Stimulated activated CD8-positive, alpha-beta memory T cell treated with anti-CD3 and anti-CD28 coated beads, Interleukin-12 subunit alpha, Interleukin-12 subunit beta, amount 100 ng/mL, for 4 hours (primary cell): ENCODE measurements at places on chromosomes 3 and 15.

- DNase-seq, result no peak
These were observed 16.6 kb downstream of the SLC4A7 start for GRCh38 chr3:27467545-27467944.

GRCh38 chr3:5019411-5020241 lies 40.4 kb downstream of the BHLHE40 start:
- peak; percentile 53 for DNase-seq

DNA sequence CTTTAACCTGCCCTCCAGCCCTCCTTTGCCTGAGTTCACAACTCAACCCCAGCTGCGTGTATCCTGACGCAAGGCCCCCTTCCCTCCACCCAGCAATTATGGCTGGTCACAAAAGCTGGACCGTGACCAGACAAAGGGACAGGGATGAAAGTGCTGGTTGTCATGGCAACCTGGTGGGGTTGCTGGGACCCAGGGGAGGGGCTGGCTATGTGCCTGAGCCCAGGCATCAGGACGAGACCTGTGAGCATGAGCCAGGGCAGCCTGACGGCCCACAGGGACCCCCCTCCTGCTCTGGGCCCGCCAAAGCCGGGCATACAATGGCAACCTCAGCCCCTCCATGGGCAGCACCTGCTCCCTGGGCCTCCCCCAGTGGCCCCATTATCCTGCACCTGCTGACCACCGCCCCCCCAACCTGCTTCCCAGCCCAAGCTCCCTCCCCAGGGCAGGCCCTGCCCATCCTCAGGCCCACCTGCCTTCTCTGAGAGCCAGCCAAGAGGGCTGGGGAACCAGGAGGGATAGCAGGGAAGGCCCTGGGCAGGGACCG lies 4.5 kb upstream of the DNAH1 start:
- DNase-seq, result no peak

- DNase-seq, result no peak
These were observed 1.4 kb upstream of the BCL6 start for GRCh38 chr3:187746442-187747281.

GRCh38 chr3:112197131-112197530 lies 64.1 kb upstream of the GCSAM start:
- no peak for DNase-seq

DNA sequence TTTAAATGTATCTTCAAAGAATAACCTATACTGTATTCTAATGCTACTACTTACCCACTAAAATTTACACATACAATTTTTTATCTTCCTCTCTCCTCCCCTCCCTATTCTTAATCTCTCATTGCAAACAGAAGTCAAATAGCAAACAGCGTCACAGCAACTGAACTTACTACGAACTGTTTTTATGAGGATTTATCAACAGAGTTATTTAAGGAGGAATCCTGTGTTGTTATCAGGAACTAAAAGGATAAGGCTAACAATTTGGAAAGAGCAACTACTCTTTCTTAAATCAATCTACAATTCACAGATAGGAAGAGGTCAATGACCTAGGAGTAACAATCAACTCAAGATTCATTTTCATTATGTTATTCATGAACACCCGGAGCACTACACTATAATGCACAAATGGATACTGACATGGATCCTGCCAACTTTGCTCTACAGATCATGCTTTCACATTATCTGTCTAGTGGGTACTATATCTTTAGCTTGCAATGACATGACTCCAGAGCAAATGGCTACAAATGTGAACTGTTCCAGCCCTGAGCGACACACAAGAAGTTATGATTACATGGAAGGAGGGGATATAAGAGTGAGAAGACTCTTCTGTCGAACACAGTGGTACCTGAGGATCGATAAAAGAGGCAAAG lies 984 bp downstream of the FGF7 start:
- no peak for DNase-seq

GRCh38 chr3:134260987-134261386 lies 10.3 kb upstream of the RYK start:
- DNase-seq, result no peak
